ENCODE measurements at places on chromosomes 5 and 9.

DNA sequence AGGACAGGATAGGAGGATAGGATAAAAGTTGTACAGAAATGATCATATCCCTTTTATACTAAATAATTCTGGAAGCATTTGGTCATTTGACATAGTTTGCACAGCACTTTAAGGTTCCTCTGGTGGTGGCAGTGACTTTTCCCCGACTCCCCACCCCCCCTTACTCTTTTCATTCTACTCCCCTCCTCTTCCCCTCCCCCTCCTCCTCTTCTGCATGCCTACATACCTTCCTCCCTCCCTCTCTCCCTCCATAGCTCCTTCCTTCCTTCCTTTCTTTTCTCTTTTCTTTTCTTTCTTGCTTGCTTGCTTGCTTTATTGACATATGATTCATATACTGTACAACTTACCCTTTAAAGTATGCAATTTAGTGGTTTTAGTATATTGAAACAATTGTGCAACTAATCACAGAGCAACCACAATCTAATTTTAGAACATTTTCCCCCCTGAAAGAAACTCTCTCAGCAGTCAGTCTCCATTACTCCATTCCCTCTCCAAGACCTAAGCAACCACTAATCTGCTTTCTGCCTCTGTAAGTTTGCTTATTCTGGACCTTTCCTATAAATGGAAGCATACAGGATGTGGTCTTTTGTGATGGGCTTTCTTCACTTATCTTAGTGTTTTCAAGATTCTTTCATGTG lies 159.0 kb downstream of the HACD4 start:
- no peak for DNase-seq

GRCh38 chr5:116378007-116378776 lies 196.4 kb downstream of the SEMA6A start:
- DNase-seq: no peak

DNA sequence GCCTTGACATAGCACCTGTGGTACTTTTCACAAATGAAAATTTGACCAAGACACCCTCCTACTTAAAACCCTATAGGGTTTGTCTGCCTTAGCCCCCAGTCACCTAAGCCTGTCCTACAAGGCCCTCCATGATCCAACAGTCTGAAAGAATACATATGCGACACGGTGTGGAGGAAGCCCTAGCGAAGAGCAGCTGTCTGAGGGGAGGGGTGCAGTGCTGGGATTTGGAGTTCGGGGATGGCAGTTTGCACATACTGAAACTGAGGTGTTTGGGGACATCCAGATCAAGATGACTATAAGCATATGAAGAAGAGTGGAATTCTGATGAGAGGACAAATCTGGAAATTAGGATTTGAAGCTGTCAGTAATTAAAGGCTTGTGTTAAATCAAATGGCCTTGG lies 7.2 kb upstream of the MYORG start:
- DNase-seq: no peak

GRCh38 chr5:181098762-181099601 lies 32.0 kb downstream of the OR2V1 start:
- no peak for DNase-seq

DNA sequence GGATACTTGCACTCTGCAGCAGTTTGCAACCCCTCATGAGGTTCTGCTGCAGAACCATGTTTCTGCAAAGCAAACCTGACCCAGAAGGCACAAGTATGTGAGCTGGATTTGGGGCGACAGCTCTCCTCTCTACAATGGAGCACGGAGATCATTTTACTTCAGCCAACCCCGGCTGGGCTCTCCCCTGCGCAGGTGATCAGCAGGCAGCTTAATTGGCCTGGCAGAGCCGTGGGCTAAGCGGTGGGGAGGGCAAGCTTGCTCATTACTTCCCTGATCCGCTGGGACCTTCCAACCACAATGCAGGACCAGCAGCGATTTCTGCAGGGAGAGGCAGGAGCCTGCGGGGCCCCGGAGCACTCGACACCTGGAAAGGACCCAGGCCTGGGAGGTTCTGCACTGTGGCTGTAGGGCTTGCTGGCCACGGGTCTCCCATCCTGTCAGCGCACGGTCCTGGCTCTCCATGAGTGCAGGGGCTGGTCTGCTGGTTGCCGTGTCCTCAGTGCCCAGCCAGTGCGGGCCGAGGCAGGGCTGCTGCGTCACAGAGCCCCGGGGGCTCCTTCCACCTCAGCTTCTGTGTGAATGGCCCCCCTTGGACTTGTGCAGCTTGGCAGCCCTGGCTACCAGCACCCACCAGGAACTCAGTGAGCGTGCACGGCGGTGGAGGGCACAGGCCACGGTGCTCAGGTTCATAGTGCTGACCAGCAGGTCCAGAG lies 51.8 kb upstream of the RAPGEF1 start:
- no peak for DNase-seq

DNA sequence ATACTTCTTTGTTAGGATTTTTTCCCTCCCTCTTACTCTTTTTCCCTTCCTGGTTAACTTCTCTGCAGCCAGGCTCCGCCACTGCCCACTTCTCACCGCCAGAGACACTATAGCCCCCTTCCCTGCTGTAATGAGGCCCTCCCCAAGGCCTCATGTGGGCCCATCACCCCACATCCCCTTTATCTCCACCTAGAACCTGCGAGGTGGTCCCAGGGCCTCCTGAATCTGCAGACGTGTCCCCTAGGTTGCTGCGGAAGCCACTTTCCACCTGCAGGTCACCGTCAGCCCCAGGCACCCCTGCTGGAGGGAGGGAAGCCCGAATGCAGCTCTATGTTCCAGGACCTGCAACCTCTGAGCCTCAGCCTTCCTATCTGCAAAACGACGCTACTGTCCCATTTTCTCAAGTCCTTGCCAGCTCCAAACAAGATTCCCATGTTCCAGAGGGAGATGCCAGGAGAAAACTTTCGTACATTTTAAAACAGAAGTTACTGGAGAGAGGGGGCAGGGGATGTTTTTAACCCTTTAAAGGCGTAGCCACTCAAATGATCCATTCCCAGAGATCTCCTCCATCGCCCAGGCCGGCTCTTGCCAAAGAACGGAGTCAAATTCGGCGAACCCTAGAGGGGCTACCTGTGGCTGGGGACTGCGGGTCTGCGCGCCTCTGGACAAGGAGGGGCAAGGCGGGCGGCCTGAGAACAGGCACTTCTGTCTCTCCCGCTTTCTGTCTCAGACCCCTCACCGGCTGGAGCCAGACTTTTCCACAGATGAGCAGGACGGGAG lies 929 bp downstream of the SH3PXD2B start:
- DNase-seq: no peak

DNA sequence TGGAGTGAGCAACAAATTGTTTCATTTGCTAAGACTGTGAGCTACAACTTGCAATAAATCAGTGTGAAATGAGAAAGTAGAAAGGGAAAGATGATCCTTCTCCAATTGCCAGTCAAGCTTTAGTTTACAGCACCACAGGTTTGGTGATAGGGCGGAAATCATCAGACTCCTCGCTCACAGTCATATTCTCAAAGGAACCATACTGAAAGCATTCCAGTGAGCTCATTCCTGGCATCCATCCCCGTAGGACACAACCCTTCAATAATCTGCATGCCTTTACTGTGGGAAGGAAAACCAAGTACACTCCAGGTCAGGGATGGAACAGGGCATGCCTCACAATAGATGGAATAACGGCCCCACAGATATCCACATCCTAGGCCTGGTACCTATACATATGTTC lies 80.7 kb downstream of the FSTL4 start:
- no peak for DNase-seq

GRCh38 chr9:112086627-112087026 lies 88.5 kb downstream of the SUSD1 start:
- peak; percentile 27 for DNase-seq

- DNase-seq: peak; percentile 50
Measured at GRCh38 chr5:35926389-35927051, 11.9 kb downstream of the CAPSL start.

- no peak for DNase-seq
Measured at GRCh38 chr9:26391036-26391435, 501.6 kb downstream of the CAAP1 start.

DNA sequence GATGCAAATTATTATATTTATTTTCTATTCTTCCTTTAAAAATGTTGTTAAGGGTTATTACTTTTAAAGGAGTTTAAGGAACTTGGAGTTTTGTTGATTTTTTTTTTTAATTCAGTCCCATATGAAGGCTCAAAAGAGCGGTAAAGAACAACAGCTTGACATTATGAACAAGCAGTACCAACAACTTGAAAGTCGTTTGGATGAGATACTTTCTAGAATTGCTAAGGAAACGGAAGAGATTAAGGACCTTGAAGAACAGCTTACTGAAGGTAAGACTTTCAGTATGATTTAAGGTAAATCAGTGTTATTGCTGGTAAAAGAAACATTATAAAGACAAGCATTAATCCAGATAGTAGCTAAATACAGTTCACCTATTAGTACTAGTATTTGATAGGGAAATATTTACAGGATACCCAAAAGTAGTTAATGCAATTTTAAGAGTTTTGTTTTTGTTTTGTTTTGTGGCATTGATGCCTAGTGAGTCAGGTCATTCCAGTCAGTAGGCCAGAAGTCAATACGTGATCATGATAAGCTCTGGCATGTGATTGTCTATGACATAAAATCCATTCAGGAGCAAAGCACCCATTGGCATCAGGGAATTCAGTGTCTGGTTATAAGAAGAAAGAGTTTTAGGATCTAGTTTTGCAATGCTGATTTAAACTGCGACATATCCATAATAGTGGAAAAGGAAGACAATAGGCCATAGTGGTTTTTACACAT lies 49.2 kb downstream of the CNTRL start:
- no peak for DNase-seq

DNA sequence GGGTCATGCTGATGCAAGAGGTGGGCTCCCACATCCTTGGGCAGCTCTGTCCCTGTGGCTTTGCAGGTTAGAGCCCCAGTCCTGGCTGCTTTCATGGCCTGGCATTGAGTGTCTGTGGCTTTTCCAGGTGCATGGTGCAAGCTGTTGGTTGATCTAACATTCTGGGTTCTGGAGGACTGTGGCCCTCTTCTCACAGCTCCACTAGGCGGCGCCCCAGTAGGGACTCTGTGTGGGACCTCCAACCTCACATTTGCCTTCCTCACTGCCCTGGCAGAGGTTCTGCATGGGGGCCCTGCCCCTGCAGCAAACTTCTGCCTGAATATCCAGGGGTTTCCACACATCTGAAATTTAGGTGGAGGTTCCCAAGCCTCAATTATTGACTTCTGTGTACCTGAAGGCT lies 150.1 kb downstream of the NNT start:
- no peak for DNase-seq

DNA sequence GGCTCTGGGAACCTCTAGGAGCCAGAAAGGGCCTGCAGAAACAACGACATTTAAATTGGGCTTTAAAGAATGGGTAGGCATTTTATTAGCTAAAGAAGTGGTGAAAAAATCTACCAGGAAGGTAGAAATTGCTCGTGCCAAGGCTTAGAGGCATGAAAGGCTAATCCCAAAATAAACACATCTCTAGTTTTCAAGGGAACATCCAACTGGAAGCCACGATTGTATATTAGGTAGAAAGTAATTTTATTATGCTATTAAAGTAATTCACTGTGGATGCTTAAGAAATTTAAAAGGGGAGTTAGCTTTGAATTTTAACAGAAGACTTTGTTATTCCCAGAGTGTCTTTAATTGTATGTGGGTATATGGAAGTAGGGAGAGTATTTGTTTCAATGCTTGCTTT lies 17.5 kb upstream of the CNTLN start:
- no peak for DNase-seq

DNA sequence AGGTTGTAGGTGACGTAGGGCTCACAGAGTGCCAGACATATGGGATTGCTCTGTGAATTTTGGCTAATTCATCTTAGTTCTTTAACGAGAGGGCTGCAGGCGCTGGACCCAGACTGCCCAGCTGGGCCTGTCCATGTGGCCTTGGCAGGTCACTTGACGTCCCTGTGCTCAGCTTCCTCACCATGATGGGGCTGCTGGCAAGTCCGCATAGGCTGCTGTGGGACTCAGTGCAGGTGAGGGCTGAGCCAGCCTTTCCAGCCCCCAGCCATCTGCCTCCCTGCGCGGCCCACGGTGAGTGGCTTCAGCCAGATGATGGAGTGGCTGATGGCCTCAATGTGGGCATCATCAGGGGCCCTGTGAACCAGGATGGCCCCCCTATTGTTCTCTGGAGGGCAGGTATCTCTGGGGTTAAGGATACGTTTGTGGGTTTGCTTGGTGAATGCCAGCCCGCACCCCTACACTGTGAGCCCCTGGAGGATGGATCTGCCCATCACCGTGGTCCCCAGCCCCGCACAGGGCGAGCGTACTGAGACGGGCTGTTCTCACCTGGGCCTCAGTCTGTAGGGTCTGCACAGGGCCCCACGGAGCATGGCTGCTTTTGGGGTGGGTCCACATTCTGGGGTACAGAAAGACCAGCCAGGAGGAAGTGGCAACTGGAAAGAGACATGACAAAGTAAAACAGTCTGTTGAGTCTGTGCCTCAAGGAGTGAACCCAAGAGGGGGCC lies 3.7 kb downstream of the CARD19 start:
- no peak for DNase-seq

- DNase-seq: no peak
Measured at GRCh38 chr5:50655810-50656205, 10.6 kb upstream of the PARP8 start.

DNA sequence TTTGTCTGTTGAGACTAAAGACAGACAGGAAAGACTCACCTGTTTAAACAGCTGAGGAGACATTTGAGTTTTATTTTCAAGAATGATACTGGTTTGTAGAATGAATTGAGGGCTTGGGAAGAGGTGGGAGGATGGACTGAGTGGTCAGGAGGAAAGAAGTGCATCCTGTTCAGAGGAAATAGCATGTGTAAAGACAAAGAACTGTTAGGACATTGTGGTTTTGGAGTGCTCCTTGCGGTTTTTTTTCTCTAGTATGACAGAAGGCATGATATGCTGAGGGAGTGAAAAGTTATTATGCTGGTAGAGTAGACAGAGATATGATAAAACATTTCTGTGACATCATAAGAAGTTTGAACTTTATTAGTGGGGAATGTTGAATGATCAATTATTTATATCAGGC lies 270.7 kb upstream of the ELAVL2 start:
- DNase-seq: no peak

All from globus pallidus (tissue), 1 donor.